Activated CD8-positive, alpha-beta memory T cell treated with anti-CD3 and anti-CD28 coated beads, Interleukin-2, amount 10 ng/mL, durations not matched to agents 7 days and 5 days (primary cell): ENCODE measurements at places on chromosomes 11 and 22.

DNA sequence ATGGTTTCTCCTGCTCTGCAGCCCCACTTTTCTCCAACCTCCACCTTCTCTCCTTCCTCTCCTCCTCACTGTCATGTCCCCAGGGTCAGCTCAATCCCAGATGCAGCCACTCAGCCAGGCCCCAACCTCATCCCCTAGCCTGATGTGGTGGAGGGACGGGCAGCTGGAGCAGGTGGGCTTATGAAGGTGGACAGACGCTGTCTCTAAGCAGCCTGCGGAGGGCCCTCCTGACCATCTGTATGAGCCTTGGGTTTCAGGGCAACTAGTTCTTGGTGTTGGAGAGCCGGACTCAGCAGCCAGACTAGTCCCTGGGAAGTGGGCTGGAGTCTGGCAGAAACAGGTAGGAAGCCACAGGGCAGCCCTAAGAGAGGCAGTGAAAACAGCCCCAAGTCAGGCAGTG, 18.1 kb downstream of the CRYBB2 start:
- DNase-seq, result no peak

DNA sequence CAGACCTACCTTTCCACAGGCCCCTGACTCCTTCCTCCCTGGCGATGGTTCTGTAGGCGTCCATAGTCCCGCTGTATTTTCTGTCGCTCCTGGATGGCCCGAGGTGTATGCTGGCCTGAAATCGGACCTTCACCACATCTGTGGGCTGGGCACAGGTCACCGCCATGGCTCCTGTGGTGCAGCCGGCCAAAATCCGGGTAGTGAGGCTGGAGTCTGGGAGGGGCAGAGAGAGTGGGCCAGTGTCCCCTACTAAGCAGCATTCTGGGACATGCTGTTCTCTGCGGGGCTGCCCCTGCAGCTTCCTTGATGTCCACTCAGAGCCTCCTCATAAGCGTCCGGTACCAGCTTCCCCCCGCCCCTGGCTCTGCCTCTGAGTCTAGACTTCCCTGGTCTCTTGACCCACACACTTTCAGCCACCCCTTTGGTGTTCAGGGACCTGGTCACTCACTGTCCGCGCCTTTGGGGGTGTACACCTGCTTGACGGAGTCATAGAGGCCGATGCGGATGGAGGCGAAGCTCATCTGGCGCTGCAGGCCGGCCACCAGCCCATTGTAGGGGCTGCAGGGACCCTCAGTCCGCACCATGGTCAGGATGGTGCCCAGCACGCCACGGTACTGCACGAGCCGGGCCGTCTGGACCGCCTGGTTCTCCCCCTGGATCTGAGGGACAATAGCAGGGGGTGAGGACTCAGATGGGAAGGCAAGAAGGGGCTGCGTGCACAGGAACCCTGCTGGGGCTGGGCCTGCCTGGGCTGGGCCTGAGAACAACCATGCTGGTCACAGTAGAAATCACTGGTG, 3.0 kb downstream of the UCP3 start:
- DNase-seq, result no peak

DNA sequence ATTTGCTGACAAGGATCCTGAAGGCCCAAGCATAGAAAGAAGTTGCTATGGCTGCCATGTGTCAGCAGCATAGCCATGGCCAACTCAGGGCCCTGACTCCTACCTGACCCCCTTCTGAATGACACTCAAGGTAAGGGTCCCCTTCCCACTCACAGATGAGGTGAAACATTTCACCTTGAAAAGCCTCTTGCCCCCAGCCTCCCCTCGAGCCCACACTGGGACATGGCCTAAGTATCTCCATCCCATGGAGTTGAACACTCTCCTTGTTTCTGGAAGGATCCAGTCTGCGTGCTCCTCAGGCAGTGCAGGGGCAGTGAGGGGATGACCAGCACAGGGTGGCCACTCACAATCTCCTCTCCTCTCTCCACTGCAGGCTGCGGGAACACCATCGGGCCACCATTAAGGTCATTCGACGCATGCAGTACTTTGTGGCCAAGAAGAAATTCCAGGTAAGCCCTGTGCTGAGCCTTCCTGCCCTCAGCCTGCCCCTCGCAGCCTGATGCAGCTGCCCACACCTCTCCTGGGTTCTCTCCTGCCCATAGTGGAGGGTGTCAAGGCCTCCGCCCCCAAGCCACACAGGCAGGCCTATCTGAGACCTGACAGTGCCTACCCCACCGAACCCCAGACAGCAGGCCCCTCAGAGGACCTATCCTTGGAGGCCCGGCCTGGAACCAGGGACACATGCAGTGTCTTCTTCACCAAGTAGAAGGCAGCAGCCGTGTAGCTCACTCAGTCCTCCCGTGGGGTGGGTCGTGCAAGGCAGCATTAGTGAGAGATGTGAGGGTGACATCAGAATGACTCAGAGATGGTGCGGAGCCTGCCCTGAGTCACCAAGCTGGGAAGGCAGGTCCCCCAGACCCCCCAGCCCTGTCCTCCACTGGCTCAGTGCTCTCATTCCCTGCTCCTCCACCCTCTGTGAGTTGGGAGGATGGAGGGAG, 68.9 kb upstream of the KCNQ1OT1 start:
- DNase-seq, result peak; percentile 34

- DNase-seq, result no peak
Measured at GRCh38 chr11:132062541-132062940, 692.1 kb downstream of the NTM start.

DNA sequence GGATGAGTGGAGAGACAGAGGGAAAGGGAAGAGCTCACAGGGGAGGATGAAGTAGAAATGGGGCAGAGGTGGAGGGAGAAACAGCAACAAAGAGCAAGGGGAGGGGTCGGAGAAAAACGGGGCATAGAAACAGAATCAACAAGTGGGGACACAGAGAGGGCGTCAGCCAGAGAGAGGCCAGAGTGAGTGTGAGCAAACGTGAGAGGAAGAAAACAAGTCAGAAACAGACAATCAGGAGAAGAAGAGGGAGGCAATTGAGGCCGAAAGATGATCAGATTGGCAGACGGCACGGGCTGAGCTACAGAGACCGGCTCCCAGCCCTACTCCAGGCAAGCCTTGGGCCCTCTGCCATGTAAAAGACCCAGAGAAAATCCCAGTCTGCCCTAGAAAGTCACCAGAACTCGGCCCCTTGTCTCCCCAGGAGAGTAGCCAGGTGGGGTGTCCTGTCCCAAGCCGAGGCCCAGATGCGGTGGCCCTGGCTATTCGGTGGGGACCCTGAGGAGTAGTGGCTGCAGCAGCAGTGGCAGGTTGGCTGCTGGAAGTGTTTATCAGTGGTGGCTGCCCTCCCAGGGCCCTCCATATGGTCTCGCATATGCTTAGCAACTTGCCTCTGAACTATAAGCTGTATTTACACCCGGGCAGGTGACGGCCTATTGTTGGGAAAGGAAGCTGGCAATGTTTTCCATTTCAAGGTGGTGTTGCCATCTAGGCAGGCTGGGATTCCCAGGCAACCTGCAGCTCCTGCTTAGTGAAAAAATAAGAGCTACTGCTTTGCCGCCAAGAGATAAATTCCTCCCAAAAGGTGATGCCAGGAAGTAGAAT, 14.8 kb upstream of the TSPAN18 start:
- DNase-seq, result no peak

DNA sequence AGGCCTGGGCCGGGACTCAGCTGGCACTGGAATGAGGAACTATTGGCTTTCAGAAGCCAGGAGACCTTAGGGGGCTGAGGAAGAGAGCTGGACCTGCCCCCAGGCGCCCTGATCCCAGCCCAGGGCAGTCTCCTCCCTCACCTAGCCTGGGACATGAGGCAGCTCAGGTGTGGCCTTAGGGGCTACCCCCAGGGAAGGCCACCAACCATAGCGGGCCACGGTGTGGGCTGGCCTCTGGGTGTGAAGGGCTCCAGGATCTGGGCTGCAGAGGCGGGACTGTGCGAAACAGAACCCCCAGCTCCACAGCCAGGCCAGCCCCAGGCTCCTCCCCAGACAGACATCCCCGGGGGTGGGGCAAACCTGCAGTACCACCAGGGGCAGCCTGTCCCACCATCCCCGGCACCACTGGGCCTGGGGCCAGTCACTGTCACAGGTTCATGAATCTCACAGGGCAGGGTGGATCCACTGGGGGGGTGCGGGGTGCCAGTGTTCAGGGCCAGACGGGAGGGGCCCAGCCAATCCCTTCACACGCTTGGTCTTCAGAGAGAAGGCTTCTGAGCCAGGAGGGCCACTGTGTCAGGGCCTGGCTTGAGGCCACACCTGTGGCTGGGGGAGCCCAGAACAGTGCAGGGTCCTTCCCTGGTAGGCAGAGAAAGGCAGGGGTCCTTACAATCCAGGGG, 3.5 kb downstream of the PLXNB2 start:
- no peak for DNase-seq

- DNase-seq, result no peak
Measured at GRCh38 chr22:35835267-35835997, 117.8 kb downstream of the APOL5 start.

- no peak for DNase-seq
Measured at GRCh38 chr11:62508336-62509058, 38.1 kb downstream of the AHNAK start.

DNA sequence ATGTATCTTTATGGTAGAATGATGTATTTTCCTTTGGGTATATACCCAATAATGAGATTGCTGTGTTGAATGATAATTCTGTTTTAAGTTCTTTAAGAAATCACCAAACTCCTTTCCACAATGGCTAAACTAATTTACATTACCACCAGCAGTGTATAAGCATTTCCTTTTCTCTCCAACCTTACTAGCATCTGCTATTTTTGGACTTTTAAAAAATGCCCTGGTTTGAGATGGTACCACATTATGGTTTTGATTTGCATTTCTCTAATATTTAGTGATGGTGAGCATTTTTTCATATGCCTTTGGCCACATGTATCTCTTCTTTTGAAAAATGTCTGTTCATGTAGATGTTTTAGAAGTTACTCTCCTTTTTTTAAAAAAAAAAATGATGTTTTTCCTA, 142.0 kb downstream of the METTL15 start:
- no peak for DNase-seq

GRCh38 chr11:93904716-93905115, 54.3 kb upstream of the VSTM5 start:
- no peak for DNase-seq

DNA sequence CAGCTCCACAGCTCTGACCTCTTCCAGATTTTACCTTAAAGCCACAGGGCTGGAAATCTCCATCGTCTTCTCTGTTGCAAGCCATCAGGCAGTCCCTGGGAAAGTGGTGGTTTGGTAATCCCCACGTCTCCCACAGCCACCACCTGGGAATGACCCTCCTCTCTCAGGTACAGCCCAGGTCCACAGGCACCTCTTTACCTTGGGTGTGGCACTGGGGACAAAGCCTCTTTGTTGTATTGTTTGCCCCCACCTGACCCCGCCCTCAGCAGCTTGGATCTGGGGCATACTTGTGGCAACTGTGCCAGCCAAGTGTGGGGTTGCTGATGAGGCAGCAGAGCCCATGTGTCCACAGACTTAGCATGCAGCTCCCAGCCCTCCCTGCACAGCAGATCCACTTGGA, 77.6 kb downstream of the LRRC32 start:
- no peak for DNase-seq

GRCh38 chr11:128695539-128696221, 1.8 kb downstream of the FLI1 start:
- peak; percentile 71 for DNase-seq

DNA sequence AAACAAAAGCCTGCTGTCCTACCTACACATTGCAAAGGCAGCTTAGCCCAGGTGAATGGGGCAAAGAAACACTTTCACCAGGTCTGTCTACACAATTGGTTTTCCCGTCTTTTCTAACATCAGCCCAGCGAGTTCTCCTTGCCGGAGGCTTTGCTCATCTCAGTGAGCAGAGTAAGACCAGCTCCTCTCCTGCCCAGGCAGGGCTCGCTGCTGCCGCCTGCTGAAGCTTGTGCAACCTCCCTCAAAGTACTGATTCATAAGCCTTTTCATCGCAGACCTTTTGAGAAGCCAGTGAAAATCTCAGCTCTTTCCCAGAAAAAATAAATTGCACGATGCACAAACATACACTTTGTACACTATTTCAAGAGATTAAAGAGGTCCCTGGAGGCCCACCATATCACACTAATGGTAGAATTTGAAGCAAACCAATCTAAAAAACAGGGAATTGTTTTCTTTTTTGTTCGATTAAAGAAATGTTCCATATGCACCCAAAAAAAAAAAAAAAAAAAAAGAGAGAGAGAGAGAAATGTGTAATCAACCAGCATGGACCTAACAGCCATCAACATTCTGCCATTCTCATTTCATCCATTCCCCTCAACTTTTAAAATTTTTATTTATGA, 328.1 kb upstream of the MPPED2 start:
- DNase-seq, result no peak

DNA sequence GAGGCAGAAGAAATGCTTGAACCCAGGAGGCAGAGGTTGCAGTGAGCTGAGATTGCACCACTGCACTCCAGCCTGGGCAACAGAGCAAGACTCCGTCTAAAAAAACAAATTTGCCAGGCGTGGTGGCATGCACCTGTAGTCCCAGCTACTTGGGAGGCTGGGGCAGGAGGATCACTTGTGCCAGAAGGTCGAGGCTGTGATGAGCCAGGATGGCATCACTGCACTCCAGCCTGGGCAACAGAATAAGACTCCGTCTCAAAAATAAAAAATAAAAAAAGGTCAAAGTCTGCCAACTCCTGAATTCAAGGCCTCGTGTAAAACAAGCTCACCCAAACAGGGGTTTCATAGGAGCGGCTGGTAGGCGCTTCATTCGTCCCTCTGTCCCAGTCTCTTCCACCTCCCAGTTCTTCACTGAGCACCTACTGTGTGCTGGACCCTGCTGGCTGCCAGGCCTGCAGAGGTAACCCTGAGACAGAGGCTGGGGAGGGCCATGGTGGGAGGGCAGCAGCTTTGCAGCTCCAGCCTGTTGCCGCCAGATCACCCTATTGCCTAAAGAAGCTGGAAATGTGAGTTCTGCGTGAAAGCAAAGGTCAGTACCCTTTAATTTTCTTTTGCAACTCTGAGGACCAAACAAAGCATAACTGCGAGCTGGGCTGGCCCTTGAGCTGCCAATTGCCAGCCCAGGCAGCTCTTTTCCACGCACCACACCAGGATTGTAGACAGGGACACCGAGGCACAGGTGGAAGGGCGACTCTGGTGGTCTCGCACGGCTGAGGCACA, 15.3 kb downstream of the RPL3 start:
- no peak for DNase-seq

GRCh38 chr22:32005453-32005852, 37.6 kb upstream of the SLC5A1 start:
- no peak for DNase-seq

DNA sequence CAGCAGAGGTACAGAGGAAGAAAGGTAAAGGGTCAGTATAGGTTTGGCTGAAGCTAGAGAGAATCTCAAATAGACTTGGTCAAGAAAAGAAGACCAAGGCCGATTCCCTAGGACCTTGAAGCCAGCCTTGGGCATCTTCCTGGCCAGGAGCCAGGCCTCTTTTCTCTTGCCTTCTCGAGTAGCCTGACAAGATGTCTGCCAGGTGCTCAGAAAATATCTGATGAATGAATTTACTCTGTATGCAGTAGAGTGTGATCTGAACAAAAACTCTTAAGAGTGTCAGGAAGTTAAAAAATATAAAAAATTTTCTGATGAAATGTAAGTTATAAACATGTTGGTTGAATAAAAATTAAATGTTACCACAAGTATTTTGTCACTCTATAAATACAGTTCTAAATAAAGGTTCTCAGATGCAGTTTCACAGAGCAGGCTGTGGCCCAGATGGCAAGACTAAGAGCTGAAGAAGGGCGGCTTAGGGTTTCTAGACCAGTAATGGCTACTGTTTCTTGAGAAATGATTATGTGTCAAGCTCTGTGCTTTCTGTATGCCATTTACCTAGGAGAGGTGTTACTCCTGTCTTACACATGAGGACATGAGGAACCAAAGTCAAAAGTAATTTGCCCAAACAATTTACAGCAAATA, 98.1 kb downstream of the ATXN10 start:
- no peak for DNase-seq
